ENCODE measurements at places on chromosomes 3 and 15. TPM values are rescaled to one million over a fixed set of nuclear protein-coding genes. Genes with fewer than 3 reads are reported as not detected.

- DNase-seq, result no peak
Observed at GRCh38 chr15:89514596-89515406, 18.4 kb upstream of the RHCG start.

- no peak for DNase-seq
Observed at GRCh38 chr15:58771621-58772250, 634 bp downstream of the MINDY2 start.

- DNase-seq, result peak; percentile 36
Observed at GRCh38 chr3:35639254-35640186, at the start of gene ARPP21. Gene ARPP21, plus strand, starts transcription at chr3:35639525. Its CDS starts 42,227 bp downstream, at chr3:35681752.

Gene GHRL
- 1.1 TPM for total RNA-seq

DNA sequence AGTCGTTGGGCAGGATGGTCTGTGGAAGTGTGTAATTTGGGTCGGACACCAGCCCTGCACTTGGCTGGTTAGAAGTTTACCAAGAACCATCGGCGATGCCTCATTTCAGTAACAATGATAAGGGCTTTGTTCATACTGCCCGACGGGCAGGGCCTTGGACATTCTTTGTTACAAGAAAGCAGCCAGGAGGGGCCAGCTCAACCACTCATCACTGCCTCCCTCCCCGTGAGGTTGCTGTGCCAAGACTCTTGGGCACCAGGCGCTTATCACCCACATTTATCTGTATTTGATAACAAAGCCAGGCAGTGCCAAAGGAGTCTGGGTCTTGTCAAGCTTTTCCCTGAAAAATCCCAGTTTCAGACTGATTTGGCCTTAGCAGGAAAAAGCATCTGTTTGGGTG, 235.0 kb downstream of the ADAMTS17 start:
- DNase-seq, result no peak

DNA sequence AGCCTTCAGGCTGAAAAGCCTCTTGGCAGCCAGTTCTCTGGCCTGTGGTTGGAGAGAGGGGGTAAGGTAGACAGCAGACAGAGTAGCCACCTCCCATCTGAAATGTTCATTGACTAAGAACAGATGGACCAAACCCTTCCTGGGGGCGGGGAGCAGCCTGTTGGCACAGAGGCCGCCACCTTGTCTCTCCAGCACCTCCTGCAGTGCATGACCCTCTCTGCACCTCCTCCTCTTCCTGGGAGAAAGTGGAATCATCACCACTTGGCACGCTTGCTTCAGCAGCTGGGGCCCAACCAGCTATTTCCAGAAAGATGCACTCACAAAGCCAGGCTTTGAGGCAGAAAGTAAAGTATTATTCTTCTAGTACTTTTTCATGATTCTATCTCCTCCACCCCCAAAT, 313.4 kb upstream of the CHRM5 start:
- DNase-seq, result no peak

GRCh38 chr3:39362192-39362591, 21.0 kb upstream of the SLC25A38 start:
- no peak for DNase-seq

- no peak for DNase-seq
Observed at GRCh38 chr15:33600212-33600611, 289.4 kb downstream of the RYR3 start.

DNA sequence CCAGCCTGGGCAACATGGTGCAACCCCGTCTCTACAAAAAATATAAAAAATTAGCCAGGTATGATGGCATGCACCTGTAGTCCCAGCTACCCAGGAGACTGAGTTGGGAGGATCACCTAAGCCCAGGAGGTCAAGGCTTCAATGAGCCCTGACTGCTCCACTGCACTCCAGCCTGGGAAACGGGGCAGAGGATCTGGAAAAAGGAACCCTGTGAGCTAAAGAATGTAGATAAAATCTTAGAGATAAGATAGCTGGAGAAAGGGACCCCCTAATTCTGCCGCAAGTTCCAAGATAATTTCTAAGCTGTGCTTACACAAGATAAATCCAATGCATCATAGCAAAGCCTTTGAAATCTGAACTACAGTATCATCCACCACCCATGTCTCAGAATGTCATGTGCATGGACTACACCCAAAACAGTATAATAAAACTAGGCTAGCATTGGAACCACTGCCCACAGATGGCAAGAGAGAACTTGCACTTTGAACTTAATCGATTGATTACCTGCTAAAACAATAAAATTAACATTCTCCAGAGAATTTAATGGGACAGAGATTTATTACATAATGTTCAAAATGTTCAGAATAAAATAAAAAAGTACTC, 99.9 kb downstream of the TRIM42 start:
- no peak for DNase-seq

DNA sequence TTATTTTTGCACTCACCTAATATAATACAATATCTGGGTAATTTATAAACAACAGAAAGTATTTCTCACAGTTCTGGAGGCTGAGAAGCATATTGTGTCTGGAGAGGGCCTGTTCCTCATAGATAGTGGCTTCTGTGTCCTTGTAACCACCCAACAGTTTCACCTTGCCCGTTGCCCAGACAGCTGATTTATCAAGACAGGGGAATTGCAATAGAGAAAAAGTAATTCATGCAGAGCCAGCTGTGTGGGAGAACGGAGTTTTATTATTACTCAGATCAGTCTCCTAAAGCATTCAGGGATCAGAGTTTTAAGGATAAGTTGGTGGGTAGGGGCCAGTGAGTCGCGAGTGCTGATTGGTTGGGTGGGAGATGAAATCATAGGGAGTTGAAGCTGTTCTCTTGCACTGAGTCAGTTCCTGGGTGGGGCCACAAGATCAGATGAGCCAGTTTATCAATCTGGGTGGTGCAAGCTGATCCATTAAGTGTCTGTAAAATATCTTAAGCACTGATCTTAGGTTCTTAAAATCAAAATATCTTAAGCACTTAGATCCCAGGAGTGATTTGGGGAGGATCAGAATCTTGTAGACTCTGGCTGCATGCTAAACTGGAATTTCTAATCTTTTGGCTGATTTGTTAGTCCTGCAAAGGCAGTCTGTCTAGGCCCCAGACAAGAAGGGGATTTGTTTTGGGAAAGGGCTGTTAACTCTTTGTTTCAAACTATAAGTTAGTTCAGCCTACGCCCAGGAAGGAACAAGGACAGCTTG, 33.9 kb upstream of the C15orf39 start:
- no peak for DNase-seq

DNA sequence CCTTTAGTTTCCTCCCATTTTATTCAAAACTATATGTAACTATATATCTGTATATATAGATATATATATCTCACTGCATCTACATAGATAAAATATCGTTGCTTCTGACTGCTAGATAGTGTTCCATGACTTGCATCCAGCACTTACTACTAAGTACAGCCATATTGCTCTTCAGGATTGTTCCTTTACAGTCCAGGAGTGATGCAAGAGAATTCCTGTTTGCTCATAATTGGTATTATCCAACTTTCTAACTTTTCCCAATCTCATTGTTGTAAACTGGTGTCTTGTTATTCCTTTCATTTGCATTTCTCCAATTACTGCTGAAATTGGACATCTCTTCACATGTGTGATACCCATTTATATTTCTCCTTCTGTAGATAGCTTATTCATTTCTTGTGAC, 99.8 kb upstream of the STRIT1 start:
- no peak for DNase-seq

DNA sequence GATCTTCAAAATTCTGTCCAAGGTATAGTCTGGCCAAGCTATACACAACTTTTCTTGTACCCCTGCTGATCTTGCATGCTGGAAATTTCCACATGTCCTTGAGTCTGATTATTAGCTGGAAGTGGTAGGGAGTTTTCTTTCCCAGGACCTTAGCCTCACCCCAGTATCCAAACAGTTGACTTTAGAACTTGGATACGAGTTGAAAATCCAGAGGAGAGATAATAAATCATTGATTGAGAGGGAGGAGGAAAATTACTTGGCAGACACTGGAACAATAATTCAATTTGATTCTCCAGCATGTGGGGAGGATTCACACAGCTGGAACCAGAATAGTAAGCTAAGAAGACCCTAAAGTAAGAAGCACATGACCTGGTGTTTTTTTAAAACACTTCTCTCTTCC, 116.4 kb downstream of the IL5RA start:
- no peak for DNase-seq

- DNase-seq, result no peak
Observed at GRCh38 chr3:21509731-21510470, 241.1 kb downstream of the ZNF385D start.

DNA sequence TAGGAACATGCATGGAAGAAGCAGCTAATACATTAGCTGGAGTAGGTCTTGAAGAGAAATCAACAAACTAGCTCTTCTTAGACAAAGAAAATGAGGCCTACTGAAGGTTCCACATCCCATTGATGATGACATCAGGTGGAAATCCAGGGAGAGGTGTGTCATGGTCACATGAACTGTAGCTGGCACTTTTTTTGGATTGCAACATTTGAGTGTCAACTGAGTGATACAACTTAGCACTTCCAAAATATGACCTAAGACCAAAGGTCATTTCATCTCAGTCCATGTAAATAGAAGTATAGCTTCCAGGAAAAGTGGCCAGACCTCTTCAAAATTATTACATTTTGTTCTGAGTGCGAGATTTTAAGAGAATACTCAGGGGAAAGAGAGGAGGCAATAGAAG, 117.2 kb upstream of the MEIS2 start:
- no peak for DNase-seq

DNA sequence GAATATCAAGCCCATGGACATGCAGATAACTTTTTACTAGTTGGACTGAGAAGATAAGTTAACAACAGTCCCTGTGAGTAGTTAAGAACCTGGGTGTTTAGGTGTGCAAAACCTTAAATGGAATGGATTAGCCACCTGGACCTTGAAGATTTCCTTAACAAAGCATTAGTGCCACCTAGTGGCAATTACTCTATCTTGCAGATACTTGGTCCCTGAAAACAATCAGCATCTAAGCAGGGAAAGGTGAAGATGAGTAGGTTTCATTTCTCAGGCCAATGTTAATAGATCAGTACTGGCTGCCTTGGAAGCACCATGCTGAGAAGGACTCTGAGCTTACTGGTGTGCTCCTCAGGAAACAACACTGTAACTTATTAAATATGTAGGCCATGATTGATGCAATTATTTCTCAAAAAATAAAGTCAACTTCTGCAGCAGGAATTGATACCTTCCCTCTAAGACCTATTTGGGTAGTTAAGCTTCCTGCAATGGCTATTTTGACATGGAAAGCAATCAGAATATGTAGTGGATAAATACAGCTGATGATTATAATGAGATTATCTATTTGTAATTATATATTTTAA, 329.4 kb downstream of the TBC1D5 start:
- DNase-seq, result peak; percentile 52

GRCh38 chr15:58873267-58873666, 60.2 kb downstream of the SLTM start:
- no peak for DNase-seq

DNA sequence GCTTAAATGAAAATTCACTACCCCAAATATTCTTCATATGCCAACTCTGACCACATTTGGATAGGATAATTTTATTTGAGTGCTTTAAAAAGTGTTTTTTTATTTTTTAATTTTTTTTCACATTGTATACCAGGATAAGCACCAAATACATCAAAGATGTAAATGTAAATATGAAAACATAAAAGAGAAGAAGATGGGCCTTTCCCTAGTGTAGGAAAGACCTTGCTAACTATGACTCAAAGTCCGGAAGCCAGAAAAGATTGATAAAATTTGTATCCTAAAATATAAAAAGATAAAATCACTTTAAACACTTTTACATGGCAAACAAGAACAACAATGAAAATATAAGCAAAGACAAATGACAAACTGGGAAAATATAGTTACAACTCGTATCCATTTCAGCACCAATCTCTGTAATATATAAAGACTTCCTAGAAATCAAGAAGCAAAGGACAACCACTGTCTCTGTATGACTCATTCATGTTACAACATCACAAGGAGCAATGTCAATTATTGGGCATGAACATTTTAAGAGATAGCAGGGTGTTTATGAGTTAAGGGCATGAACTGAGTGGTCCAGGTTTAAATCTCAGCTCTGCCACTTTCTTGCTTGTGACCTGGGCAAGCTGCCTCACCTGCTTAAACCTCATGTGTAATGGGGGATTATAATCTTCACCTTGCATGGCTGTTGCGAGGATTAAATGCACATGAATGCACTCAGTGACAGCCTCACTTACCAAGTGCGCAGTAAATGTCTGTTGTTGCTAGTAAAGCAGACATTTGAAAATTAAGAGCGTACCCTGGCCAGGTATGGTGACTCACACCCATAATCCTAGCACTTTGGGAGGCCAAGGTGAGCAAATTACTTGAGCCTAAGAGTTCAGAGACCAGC, 25.3 kb upstream of the ARHGEF3 start:
- DNase-seq, result no peak

Gene FOXL2
- under 0.01 TPM for total RNA-seq

- DNase-seq, result no peak
Observed at GRCh38 chr15:27884726-27885125, 214.4 kb downstream of the OCA2 start.

Gene P2RY14
- 1.1 TPM for total RNA-seq

- DNase-seq, result no peak
Observed at GRCh38 chr3:134087060-134087974, 57.6 kb upstream of the SLCO2A1 start.

Gene CAMK1
- 1.1 TPM for total RNA-seq

DNA sequence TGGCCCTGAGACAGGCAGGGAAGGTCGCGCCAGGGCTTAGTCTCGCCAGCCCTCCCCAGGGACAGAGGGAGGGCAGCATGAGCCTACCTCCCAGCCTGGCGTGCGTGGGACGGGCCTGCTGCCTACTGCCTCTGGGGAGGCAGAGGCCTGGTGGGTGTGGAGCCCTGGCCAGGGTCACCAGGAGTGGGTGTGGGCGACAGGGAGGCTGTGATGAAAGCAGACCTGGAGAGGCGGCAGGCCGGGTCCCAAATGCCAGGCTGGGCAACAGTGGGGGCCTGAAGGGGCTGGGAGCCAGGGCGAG, 33.1 kb downstream of the PLXNA1 start:
- DNase-seq, result no peak

Gene IL16
- total RNA-seq, result 44.7 TPM

DNA sequence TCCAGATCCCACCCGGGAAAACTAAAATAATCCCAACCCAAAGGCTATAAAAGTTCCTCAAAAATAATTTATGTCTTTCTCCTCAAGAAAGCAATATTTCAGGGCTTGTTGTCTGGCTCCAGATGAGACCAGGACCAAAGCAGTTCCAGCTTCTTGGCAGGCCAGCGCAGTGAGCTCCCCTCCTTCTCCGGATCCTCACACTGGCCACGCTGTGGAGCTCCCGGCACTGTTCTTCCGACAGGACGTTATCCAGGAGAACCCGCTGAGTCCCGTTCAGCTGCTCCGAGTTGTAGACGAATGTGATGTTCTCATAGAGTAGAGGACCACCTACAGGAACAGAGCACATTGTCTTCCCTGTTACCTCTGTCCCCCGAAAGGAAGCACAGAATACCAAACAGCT, 146.3 kb downstream of the P3H2 start:
- no peak for DNase-seq

Gene UBE2Q2
- 22.9 TPM for total RNA-seq

Gene TUBGCP4
- total RNA-seq, result 14.3 TPM

DNA sequence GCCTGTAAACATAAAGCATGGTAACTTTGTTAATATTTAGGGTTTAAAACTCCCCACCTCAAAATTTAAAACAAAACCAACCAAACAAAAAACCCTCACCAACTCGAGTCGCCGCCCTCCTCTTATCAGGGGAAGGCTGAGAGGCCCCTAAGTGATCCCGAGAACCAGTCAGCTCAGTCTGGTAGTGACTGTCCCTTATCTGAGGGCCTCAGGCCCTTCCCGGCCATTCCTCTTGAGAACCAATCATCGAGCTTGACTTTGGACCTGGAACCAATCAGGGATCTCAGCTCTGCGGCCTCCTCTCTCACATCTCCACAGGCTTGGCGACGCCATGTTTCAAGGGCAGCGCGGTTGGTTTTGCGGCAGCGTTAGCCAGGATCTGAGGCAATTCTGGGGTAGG, at the start of gene TERB2:
TERB2 (plus strand) TSS at position 300 of the 400 bp plus-strand sequence; CDS start at position 332, 32 bp downstream.
- DNase-seq, result no peak

GRCh38 chr15:28125673-28126651, 26.8 kb upstream of the OCA2 start:
- DNase-seq, result peak; percentile 27

Data from hematopoietic multipotent progenitor cell (in vitro differentiated cells).